ENCODE measurements at places on chromosomes 5 and 9. TPM values are rescaled to one million over a fixed set of nuclear protein-coding genes. Genes with fewer than 3 reads are reported as not detected.

GRCh38 chr5:67058998-67059743 lies 137.4 kb downstream of the CD180 start:
- no peak for DNase-seq

GRCh38 chr5:32278406-32278805 lies 34.3 kb downstream of the MTMR12 start:
- DNase-seq = no peak

DNA sequence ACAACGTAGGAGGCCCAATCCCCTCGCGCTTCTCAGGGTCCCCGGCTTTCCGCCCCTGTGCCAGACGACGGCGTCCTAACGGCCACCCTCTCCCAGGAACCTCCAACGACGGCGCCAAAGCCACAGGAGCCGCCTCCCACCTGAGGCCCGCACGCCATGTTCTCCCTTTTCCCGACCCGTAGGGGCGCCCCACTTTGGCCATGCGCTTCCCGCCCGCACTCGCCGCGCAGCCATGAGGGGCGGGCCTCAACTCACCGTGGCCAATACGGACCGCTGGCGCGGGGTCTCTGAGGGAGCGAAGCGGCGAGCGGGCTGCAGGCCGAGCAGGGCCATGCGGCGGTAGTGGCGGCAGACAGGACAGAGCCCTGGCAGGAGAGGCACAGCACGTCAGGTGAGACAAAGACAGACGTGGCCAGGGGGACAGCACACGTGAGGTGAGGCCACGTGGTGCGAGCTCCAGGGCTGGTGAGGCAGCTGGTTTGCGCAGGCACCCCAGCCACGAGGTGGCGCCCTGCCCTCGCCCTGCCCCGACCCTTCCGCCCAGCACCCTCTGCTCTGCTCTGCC lies 1005.5 kb upstream of the PTPRD start:
- DNase-seq = no peak

DNA sequence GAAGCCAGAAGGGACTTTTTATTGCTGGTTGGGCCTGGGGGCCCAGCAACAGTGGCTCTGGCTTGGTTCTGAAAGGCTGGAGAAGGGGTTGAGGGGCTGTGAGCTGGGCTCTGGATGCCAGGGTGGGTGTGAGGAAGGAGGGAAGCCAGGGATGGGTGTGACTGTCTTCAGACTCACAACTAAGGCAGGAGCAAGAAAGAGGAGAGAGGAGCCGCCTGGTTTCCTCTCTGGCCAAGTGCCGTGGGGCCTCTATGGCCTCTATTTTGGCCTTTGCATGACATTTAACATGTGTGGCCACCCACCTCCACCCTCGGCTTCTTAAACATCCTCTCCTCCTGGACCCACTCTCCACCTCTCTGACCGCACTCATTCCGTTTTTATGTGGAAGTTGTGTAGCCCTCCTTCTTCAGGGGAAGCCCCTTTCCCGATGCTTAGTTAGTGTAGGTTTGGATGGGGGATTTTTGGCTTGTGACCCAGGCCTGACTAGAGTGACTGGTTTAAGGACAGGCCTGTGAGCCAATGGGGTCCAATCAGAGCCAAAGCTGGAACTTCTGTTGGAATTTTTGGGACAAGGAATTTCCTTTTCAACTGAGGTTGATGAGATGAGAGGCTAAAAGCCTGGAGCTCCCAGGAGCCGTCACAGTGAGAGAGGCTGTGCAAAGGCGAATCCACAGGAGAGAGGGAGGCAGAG lies 517.8 kb downstream of the CCDC171 start:
- DNase-seq = peak; percentile 83

DNA sequence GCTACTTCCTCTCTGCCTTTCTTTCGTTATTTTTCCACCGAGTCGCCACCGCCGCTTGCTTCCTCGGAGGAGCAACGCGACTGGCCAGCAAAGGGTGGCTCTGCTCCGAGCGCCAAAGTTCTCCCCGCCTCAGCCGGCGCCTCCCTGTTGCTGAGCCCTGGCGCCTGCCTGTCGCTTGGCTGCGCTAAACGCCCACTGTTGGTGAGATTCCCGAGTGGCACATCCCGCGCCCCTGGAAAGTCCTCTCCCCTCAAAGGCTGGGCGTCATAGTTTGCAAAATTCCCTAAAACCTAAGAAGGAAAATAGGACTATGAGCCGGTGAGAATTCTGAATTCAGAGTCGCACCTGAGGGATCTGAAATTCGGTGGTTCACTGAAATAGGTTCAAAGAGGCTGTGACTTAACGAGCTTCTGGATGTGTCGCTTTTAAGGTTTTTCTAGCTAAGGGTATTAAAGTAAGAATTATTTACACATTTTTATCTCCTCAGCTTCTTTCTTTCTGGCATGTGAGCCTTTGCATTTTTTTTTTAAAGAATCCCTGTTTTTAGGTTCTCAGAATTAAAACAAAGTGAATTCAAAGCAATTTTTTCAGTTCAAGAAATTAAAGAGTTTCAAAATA lies at the start of gene GRIN3A:
Gene GRIN3A, minus strand, starts transcription at position 82 of the 618 bp plus-strand sequence. CDS start 668 bp downstream, outside the sequence.
- no peak for DNase-seq

GRCh38 chr9:82706786-82707185 lies 356.2 kb downstream of the RASEF start:
- DNase-seq = no peak

DNA sequence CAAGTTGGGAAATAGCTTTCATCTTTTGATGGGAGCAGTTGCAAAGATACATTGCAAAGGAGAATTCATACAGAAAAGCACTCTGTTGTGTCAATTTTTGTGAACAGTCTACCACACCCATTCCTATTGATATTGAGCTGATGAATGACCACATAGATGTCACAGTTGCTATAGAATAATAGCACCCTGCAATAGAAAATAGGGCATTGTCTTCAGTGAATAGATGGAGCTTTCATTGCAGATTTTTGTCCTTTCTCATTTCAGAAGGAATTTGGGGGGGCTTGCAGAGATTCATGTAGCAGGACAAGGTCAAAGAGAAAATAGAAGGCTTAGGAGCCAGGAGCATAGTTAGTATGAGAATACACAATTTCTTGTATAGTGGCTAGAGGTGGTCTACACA lies 237.9 kb downstream of the TMEM38B start:
- DNase-seq = no peak

- no peak for DNase-seq
Observed at GRCh38 chr9:116152941-116153764, 438 bp upstream of the PAPPA start.

GRCh38 chr9:120474591-120475243 lies 105.2 kb downstream of the CDK5RAP2 start:
- DNase-seq = no peak

- DNase-seq = no peak
Observed at GRCh38 chr9:127723444-127723843, 7.6 kb downstream of the TTC16 start.

DNA sequence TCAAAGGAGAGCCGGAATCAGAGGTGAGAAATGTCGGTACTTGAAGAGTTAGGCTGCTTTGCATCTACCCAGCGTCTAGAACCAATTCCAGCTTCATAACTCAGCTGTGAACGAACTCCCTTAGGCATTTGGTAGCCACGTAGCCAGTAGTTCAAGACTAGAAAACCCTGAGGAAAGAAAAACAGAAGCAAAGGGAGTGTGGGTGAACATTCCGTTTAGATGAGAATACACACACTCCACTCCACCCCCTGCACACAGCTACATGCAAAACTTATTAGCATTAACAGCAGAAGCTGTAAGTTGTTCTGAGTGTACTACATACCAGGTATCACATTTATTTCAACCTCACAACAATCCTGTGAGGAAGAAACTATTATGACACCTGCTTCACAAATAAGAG lies 78.3 kb downstream of the SMIM23 start:
- no peak for DNase-seq

DNA sequence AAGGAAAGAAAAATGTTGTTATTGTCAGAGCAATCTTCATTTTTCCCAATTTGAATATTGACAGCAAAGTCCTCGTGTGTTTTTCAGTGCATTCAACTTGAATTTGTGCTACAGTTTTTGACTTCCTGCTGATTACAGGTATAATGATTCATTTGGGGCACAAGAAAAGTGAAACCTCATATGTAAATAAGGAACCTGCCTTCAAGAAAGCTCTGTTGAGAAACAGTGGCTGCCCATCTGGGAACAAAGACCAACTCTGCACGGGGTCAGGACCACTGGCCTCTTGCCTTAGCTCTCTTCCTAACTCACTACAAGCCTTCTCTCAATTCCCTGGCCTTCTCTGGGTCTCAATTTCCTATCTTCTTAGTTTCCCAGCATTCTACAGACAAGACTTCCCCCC lies 21.0 kb downstream of the TIMD4 start:
- DNase-seq = no peak

DNA sequence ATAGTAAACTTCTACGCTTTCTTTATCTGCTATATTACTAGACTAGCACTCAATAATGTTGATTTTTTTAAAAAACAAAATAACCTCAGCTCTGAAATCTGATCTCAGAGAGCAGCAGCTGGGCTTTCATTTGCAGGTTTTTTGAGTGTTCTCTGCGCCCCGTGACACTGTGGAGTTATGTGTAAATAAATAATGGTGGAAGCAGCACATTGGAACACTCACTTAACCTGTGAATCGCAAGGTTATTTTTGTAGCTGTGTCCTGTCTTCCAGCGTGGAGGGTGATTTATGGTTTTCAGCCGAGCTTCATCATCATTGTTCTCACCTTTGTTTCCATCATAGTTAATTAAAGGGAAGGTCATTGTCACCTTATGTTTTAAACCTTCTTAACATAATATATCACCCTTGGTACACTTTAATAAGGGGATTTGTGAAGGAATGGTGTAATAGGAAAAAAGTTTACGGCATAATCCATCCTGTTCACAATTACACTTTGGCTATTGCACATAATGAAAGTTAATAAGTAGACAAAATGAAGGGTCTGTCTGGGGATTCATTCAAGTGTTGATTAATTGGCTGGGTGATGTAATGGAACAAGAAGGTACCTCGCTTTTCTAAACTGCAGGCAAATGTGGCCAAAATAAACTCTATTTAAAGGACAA lies 493.3 kb upstream of the ADAMTS16 start:
- DNase-seq = no peak

- no peak for DNase-seq
Observed at GRCh38 chr9:133585481-133586351, 23.5 kb downstream of the FAM163B start.

GRCh38 chr9:110897943-110898342 lies 140.3 kb downstream of the LPAR1 start:
- no peak for DNase-seq

PARP8 gene
- 48.4 TPM for total RNA-seq

GBGT1 gene
- total RNA-seq = 27.0 TPM

DNAI1 gene
- not detected for total RNA-seq

HTR1A gene
- not detected for total RNA-seq

MAMDC4 gene
- total RNA-seq = 3.2 TPM

ANKRD18B gene
- total RNA-seq = 5.9 TPM

CAMK2A gene
- 0.49 TPM for total RNA-seq

CCNG1 gene
- total RNA-seq = 53.0 TPM

TRIM7 gene
- 21.6 TPM for total RNA-seq

SPTAN1 gene
- total RNA-seq = 292 TPM
